Renal cortex interstitium (tissue), 15 donors: ENCODE measurements at places on chromosomes 6 and 20.
A peak's percentile ranks its signal among the peaks of the same experiment; 100 is the strongest.

GRCh38 chr6:115415378-115415777 lies 645.3 kb downstream of the FRK start:
- no peak for DNase-seq

DNA sequence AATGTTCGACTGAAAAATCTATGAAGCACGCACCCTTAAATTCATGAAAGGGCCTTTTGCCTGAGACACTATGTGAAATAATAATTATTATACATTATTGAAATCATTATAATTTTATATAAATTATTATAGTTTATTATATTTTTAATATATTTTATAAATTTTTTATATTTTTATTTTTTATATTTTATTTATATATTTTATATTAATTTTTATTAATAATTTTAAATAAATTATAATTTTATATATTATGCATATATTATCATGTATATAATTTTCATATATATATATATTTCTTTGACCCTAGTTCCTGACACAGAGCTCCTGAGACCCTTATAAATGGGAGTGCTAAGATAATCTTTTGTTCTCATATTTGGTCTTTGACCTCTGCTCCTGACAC lies 13.5 kb downstream of the NCR2 start:
- no peak for DNase-seq

GRCh38 chr20:1075616-1076015 lies 42.8 kb upstream of the PSMF1 start:
- DNase-seq: no peak

DNA sequence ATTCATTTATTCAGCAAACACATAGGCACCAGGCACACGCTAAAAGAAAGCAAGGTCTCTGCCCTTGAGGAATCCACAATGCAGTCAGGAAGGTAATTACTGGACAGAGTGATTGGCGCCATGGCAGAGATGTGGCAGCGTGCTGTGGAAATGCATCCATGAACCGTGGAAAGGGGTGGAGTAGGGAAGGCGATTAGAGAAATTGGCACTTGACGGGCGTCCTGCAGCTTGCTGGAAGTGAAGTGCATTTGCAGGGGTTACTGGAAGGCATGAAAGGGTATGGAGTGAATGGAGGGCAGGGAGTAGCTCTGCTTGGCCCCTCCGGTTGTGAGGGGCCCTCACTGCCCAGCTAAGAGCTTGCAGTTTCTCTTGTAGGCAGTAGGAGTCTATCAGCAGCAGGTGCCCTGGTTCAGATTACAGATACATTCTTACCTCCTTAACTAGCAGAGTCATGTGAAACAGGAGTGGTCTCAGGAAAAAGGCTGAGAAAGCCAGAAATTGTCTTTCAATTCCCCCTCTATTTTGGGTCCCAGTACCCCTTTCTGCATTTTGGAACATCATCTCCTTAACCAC lies 122.5 kb upstream of the TIAM2 start:
- no peak for DNase-seq

DNA sequence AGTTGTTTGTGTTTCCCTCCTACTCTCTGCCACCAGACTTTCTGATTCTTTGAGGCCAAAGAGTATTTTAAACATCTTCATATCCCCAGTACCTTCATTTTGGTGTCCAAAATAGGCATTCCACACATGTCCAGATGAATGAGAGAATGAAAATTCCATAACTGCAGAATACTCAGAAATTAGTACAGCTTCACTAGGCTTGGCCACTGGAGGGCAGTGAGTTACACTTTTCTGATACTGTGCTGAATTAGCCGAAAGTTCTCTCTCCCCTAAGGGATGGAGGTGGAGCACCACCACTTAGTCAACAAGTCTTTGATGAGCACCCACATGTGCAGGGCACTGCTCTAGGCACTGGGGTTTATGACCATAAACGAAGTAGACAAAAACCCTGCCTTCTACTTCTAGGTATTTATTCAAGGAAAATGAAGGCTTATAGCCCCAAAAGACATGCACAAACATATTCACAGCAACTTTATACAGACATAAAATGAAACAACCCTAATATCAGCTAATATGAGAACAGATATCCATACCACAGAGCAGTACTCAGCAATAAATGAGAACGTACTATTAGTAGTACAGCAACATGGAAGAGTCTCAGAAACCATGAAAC lies 46.1 kb upstream of the TMEM217 start:
- DNase-seq: no peak

GRCh38 chr6:49269190-49269589 lies 193.9 kb downstream of the MMUT start:
- no peak for DNase-seq

DNA sequence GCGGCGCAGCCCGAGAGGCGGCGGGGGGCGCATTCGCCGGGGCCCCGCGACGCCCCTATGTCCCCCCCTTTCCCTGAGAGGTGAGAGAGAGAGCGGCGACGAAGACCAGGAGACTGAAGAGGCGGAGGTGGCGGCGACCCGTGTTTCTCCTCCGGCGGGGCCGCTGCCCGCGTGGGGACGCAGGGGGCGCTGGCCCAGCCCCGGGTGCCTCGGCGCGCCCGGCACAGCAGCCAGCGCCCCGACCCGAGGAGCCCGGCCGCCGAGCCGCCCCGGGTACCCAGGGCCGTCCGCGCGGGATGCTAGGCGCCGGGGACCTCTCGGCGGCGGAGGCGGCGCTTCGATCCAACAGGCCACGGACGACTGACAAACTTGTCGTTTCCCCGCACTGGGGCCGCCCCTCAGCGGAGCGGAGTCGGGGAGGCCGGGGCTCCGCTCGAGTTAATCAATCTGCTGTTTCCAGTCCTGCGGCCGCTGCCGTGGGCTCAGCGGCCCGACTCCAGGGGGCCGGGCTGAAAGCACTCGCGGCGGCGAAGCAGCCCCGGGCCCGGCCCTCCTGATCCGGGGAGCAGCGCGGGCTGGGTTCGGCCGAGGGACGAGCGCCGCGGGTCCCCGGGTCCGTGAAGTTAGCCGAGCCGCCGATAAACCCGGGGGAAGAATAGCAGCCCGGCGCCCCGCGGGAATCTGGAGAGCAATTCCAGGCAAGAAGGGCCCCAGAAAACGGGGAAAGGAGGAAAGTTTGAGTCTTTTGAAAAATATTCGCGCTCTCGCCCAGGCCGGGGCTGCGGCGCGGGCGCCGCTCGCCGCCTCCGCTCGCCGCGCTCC lies 631 bp downstream of the MDGA1 start:
- no peak for DNase-seq

DNA sequence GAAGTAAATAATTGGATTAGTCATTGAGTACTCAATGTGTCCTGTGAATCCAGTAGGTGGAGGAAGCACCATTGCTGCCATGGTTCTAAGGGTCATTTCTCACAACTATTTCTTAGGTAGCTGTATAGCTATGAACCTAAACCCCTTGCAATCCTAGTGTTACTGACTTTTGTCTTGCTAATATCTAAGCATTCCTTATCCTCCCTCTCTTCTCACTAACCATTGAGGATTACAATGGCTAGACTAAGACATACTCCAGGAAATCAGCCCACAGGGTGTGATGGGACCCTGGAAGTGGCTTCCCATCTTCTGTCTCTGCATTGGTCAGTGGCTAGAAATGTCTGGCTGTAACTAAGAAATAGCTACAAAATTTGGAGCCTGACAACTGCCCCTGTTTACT lies 27.3 kb upstream of the FOXA2 start:
- DNase-seq: no peak

DNA sequence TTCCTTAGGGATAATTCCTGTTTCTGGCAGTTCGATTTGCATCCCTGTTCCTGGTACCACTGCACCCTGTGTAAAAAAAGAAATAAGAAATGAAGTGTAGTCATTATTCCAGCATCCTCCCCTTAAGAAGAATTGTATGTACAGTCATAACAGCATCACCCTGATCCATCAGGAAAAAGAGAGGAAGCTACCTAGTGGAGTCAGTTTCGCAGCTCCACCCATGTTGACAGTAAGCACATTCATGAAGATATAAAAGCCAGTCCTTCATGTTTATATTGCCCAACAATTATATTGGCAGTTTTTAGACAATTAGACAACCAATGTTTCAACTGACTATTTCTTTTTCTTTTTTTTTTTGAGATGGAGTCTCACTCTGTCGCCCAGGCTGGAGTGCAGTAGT lies 21.2 kb upstream of the HLA-G start:
- no peak for DNase-seq

GRCh38 chr6:37017606-37018197 lies 12.2 kb downstream of the FGD2 start:
- no peak for DNase-seq

DNA sequence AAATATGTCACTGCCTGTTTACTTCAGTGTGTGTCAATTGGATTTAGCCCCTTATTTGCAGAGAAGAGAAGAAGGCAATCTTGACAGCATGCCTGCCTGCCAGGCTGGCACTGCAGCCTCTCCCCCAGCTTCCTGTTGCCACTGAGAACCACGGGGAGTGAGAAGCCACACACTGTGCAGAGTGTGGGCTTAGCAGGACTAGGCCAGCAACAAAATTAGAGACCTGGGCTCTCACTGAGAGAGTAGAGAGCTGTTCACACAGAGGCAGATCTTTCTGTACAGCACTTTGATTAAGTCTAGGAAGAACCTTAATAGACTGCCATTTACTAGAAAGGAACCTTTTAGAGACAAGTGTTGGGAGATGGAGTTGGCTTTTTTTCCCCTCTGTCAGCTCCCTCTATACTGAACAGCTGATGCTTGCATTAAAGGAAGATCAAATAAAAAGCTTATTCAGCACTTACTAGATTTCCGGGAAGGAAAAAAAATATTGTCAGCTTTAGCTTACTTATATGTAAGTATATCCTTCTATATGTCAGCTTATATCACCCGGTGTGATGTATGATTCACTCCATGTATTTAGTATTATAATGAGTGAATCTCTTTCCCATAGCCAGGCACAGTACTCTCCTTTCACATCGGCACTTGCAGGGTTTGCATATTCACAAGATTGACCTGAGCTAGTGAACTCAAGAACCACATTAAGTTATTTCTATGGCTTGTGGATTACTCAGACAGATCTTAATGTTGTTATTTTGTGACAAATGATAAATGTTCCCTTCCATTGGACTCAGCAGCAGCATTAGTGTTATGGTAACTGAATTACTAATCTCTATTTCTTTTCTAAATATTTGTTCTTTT lies 851.0 kb upstream of the EPHA7 start:
- no peak for DNase-seq

DNA sequence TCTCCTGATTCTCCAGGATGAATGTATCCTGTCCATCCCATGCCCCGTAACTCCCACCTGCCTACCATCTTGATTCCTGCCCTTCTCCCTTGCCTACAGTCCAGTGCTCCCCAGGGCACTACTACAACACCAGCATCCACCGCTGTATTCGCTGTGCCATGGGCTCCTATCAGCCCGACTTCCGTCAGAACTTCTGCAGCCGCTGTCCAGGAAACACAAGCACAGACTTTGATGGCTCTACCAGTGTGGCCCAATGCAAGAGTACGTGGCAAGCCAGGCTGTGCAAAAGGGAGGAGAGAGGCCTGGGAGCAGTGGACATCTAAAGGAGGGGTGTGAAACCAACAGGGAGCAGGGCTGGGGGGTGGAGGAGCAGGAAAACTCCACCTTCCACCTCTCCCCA lies 15.0 kb upstream of the ZNF76 start:
- no peak for DNase-seq

- DNase-seq: no peak
These were observed 1.6 kb upstream of the PTGIS start for GRCh38 chr20:49569411-49570115.

DNA sequence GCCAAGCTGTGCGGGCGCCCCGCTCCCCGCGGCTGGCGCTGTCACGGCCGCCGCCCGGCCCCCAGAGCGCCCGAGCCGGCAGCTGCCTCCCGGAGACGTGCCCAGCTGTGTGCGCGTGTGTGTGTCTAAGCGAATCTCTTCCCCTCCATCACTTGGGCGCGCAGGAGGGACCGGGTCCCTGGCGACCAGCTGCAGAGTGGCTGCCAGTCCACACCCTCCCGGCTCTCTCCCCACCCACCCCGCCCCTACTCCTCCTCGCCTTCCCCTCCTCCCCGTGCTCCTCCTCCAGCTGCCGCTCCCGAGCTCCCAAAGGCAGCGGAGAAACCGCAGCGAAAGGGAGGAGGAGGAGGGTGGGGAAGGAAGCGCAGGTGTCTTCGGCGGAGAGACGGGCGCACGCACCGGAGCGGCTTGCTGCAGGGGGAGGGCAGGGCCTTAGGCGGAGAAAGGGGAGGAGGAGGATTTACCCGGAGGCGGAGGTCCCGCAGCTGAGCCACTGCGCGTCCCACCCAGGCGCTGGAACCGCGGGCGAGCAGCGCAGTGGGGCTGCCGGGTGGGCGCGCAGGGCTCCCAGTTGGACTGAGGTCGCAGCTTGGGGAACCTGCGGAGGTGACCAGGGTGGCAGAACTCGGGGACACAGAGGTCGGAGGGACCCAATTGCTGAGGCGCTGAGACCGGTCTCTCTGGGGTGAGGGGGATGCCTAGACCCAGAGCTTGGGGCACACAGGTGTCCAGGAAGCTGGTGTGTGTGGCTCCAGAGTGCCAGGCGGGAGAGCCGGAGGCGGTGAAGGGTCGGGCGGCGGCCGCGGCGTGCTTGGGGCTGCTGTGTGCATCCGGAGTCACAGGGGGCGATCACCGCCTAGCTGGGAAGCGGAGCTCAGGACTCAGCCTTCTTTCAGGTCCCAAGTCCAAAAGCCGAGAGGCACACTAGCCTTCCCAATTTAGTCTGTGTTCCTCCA lies at the start of gene HS3ST5:
TSS of gene HS3ST5 (minus strand) at position 198 of the 956 bp plus-strand sequence. CDS start 280,178 bp downstream, outside the sequence.
- peak; percentile 41 for DNase-seq

DNA sequence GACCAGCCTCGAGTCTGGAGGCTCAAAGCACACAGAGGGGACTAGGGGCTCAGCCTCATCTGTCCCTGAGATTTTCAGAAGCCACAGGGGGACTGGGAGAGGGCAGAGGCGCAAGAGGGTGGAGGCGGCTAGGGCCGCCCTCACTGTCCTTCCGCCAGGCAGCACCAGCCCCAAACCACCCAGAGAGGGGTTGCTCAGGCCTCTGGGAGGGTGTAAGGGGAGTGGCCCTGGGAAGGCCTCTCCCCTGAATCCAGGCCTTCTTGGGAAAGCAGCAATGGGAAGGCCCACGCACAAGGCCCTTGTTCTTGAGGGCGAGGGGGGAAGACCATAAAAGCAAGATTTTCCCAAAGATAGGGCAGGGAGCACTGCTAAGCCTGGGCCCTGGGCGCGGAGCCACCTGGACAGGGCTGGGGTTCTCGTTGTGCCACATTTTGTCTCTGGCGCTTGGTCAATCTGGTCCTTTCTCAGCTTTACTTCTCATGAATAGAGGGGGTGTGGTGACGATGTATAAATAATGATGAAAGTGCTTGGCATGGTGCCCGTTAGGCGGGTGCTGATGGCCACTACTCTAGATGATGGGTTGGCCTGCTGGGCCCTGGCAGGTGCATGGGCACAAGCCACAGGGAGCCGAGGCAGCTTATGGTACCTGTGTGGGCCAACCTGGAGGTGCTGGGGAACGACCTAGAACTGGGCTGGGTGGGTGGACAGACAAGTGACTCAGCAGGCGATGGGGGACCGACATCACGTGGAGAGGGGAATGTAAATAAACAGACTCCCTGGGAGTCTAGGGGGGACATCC lies 4.8 kb downstream of the SAMD10 start:
- no peak for DNase-seq

GRCh38 chr6:36873612-36874442 lies 776 bp downstream of the PPIL1 start:
- no peak for DNase-seq
